Hypothalamus (tissue), 51 donors: ENCODE measurements at places on chromosomes 7 and 10.

GRCh38 chr7:96720843-96721242, 11.2 kb upstream of the SEM1 start:
- DNase-seq, result no peak

GRCh38 chr10:91073286-91073979, 147.0 kb upstream of the PCGF5 start:
- DNase-seq, result no peak

DNA sequence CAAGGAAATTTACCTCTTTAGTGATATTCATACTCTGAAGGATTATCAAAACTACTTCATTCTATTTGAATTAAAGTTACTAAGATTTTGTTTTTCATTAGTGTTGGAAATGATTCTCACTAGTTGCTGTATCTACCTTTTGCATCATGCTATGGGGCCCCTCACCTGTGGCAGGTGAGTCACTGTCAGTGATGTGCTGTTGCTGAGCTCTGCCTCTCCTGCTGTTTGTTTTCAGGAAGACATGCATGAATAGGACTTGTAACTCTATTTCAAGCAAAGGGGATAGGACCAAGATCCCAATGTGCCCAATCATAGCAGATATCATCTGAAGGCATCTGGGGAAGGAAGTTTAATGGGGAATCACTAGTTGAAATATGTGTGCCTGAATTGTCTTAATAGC, 57.4 kb upstream of the AGR3 start:
- DNase-seq, result no peak

DNA sequence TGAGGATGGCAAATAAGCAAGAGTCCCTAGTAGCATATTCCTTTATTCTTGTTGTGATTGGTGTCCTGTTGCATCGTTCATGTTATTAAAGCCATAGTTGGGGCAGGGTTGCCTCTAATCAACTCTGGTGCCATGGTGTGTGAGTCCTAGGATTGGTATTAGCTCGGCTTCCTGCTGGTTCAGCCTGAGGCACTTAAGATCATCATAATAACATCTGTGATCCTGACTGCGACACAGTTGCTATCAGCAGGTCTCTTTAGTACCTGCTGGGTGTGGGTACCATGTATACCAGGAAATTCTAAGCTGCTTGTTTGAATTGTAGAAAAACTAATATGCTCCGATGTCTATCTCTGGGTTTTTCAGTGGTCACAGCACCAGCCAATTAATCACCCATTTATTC, 1.6 kb downstream of the WEE2 start:
- no peak for DNase-seq

GRCh38 chr7:91198371-91198770, 65.9 kb upstream of the FZD1 start:
- no peak for DNase-seq

- DNase-seq, result no peak
Observed at GRCh38 chr7:31373337-31374289, 33.1 kb upstream of the NEUROD6 start.

DNA sequence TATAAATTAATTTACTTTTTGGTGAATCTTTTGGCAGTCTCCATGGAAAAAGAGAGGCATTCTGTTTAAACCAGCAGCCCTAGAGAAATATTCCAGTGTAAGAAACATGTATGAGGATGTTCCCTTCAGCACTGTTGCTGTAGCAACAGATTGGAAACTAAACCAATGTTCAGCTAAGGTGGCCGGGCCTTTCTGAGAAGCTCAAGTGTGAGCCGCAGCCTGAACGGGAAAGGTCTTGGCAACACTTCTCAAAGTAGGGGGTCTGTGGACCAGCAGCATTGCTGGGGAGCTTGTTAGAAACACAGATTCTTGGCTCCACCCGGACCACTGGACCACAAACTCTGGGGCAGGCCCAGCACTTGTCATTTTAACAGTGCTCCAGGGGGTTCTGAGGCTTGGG, 36.2 kb downstream of the RAMP3 start:
- no peak for DNase-seq

GRCh38 chr7:120344276-120344675, 71.3 kb downstream of the KCND2 start:
- DNase-seq, result no peak

- DNase-seq, result no peak
Observed at GRCh38 chr7:502296-502695, 17.4 kb downstream of the PDGFA start.

GRCh38 chr7:29289156-29290021, 94.8 kb downstream of the CHN2 start:
- DNase-seq, result no peak

GRCh38 chr7:37380831-37381230, 67.8 kb downstream of the ELMO1 start:
- DNase-seq, result no peak

DNA sequence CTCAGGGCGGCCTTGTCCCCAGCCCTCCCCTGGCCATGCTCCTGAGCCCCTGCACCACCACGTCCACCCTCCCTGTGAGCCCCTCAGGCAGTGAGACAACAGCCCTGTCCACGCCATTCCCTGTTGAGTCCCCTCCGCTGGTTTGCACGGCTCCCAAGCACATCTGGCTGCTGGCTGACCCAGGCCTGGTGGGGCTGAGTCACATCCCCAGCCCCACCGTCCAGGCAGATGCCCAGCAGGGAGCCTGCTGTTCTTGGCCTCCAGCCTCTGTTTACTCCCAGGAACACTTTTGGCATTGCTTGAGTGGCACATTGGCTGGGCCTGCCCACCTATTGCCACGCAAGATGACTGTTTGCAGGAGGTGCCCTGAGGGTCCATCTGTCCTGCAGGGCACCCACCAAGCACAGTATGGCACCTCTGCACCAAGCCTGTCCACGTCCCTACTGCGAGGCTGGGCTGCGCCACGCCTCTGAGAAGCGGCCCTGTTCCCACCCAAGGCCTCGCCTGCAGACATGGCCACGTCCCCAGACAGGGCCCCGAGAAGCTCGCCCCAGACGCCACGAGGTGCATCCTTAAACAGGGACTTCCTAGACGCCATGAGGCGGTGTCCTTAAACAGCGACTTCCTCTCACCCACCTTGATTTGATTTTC, 48.4 kb upstream of the INPP5A start:
- no peak for DNase-seq

- DNase-seq, result no peak
Observed at GRCh38 chr7:1458683-1459511, at the start of gene MICALL2. MICALL2 (minus strand) TSS chr7:1459470; CDS start chr7:1459326, 144 bp downstream.

- no peak for DNase-seq
Observed at GRCh38 chr10:59814878-59815277, 61.6 kb upstream of the MRLN start.

DNA sequence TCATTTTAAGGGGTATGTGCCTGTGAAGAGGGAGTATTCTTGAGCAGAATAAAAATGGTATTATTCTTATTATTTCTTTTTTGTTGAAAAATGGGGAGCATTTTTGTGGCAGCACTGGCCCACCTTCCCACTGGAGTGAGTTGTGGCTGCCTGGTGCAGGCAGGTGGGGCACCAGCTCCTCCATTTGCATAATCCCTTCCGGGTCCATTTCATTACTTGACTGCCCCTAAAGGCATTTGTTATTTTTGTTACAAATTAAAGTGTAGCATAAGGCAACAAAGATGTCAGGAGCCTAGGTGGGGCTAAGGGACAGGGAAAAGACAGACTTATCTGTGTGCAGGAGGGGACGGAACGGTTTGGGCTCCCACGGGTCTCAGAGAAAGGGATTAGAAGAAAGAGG, 26.8 kb downstream of the GOLGA7B start:
- DNase-seq, result no peak

DNA sequence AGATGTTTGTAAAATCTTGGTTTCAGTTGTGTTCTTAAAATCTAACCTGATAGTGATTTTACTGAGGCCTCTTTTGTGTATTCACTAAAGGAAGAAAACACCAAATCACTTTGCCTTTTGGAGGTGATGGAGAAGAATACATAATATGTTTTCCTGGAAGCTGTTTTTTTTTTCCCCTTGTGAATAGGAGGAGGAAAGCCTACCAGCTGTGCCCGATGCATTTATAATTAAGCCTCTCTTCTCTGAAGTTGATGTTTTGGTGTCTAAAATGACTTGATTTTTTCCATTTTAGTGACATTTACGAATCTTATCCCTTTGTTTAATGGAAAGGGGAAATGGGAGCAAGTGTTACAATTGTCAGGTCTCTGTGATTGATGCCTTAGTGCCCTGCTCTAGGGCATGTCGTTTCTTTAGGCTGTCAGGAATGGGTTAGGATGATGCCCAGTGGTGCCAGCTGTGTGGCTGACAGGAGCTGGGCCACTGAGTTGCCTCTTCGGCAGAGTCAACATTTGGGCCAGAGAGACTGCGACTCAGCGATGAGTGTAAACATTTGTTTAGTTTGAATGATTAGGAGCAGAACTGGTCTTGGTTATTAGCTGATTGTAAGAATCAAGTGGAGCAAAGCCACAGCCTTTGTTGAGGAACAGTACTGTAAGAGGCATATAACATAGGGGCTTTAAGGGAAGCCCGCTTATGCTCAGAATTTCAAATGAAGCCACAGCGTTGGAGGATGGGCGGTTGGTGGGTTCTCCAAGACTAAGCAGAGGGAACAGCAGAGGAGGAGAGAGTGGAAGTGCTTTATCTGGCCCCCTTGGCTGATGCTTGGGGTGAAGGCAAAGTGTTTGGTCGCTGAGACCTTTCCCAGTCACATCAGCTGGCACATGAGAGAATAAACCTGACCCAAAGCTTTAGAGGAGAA, 81.6 kb downstream of the CDK14 start:
- no peak for DNase-seq

DNA sequence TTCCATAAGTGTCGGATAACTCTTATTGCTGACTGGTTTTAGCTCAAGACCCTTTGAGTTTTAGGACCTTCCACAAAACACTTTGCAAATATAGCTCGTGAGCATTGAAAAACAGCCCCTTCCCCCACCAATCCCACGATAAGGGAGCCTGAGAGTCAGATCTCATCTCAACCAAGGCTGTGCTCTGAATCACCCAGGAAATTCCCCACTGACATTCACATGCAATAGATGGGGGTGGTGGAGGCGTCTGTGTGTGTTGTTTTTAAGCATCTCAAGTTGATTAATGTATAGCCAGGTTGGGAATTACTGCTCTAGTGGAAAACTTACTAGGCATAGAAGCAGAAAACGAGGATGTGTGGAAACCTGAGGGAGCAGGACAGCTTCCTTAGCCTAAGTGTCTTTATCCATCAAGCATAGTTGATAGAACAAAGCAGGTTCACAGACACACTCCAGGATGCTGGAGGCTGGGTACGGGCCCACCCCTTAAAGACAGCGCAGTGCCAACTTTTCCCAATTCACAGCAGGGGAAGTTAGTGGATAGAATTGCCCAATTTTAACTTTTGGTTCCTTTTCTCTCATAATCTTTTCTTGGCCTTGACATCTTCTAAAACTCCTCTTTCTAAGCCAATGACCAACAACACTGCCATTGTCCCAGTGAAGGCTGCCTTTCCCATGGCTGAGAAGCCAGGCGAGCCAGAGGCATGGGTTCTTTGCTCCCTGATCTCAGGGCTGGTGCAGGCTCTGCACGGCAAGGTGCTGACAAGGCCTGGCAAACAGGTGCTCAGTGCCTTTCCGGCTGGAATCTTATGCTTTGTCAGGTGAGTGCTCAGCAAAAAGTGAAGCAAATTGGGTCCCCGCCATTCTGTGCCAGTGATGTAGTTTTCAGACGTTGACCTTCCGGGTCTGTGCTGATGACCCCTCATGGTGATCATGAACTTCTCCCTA, 98.5 kb upstream of the INSIG1 start:
- no peak for DNase-seq
